RWPE1 (cell line): ENCODE measurements at places on chromosomes 5 and 9.

DNA sequence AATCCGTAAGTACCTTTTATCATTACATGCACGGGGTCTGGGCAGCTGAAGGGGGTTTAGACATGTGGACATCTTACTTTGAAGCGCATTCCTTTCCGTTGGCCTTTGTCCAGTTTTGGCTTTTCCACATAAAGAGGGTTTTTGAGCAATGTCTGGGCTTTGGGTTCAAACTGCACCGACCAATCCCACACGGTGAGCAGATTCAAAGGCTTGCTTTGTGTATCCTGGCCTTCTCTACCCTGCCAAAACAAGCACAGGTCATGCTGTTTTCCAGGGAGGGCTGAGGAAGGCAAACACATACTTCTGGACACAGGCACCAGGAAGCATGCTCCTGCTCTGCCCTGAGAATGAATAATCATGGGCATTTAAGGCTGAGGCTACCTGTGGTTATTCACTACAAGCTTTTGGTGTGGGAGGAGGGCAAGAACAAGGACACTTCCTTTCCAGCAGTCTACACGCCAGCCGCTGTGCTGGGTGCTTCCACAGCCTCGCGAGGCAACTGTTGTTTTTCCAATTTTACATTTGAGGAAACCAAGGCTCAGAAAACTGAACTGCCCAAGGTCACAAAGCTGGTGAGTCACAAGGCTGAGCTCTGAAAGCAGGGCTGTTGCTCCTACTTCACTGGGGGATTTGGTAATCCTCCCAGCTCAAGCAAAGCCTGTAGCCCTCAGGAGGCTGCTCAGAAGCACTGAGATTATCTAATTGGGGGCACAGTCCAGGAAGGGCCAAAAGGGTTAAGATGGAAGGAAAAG lies 59.8 kb upstream of the GOLPH3 start:
- DNase-seq = no peak

DNA sequence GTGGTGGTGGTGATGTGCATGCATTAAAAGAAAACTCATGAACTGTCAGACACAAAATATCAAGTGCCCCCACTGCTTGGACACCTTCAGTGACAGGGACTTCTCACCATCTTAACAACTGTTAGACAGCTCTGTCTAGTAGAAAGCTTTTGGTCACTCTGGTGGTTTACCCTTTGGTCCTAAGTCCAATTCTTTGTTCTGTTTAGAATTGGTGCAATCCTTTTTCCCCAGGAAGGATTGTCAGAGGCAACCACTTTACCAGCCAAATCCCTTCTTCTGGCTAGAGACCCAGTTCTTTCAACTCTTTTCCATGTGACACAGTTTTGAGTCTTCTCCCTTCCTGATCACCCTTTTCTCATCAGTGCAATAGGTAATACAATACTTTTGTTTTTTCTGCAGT lies 140.2 kb downstream of the SEC61B start:
- no peak for DNase-seq

GRCh38 chr9:96508227-96508940 lies 58.4 kb downstream of the HABP4 start:
- DNase-seq = no peak

DNA sequence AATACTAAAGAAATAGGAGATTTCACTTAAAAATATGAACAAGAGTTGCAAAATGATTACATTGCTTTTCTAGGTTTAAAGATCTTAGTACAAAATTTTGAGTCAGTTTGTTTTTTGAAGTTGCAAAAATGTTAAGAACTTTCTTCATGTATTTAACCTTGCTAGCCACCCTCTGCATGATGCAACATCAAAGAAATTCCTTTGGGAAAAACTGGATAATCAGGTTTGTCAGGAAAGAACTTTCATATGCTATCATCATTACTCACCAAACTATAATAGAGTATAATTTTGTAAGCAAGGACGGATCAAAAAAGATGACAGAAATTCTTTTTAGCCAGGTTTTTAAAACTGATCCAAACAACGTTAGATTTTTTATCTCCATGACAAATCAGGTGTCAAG lies 116.9 kb upstream of the MRPS30 start:
- DNase-seq = peak; percentile 79

DNA sequence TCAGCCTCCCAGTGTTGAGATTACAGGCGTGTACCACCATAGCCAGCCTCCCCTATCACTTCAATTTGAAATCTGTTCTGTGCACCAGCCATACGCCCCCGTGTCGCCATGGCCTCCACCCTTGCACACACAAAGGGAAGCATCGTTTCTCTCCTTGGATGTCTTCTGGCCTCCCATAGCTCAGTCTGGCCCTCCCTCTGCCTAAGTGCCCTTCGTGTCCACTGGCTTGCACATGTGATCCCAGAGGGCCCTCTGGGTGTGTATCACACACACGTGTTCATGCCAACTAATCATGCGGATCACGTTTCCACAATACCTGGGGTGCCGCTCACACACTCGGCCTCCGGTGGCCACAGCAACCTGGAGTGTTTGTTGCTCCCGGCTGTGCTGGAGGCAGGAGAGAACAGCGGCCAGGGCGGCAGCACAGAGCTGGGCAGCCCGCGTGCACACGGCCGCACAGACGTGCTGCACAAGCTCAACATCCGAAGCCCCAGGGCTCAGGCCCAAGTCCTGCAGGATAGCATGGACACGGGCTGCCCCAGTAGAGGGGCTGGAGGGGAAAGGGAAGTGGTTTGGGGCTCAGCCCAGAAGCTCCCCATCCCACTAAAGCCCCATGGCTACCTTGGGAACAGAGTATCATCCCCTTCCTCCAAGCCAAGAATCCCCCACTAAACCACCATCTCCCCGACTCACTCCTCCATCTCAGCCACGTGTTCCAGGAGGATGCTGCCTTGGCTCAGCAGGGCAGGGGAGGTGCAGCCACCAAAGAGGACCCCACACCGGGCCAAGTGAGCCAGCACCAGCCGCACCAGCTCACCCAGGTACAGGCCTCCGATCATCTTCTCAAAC lies 10.9 kb downstream of the HK3 start:
- DNase-seq = no peak

GRCh38 chr5:58969253-58969652 lies 386.4 kb downstream of the RAB3C start:
- DNase-seq = no peak

GRCh38 chr5:67677422-67677970 lies 480.9 kb upstream of the CD180 start:
- no peak for DNase-seq

DNA sequence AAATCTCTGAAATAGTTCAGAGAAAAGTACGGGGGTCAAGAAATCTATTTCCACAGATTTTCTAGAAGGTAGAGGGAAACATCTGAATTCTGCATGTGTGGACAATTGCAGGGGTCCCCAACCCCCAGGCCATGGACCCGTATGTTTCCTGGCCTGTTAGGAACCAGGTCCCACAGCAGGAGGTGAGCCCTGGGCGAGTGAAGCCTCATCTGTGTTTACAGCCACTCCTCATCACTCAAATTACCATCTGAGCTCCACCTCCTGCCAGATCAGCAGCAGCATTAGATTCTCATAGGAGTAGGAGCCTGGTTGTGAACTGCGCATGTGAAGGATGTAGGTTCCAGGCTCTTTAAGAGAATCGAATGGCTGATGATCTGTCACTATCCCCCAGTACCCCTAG lies 200.5 kb upstream of the EDIL3 start:
- DNase-seq = no peak

DNA sequence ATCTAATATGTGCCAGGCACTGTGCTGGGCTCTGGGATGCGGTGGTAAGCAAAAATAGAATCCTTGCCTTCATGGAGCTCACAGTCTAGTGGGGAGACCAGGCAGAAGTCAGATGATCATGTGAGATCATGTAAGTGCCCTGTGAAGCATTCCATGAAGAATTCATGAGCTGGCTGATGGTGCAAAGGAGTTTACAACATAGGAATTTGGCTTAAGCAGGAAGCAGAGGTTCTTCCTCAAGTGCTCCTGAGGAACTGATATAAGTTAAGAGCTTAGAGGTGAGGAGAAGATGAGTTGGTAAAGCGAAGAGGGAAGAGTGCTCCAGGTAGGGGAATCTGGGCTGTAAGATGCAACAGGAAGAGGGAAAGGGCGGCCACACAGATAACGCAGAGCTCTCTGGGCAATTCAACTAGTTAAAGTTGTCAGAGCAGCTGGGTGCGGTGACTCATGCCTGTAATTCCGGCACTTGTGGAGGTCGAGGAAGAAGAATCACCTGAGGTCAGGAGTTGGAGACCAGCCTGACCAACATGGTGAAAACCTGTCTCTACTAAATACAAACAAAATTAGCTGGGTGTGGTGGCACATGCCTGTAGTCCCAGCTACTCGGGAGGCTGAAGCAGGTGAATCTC lies 78.5 kb upstream of the SPATA31D4 start:
- DNase-seq = no peak

- no peak for DNase-seq
Measured at GRCh38 chr5:83919071-83920041, 198.7 kb upstream of the HAPLN1 start.

DNA sequence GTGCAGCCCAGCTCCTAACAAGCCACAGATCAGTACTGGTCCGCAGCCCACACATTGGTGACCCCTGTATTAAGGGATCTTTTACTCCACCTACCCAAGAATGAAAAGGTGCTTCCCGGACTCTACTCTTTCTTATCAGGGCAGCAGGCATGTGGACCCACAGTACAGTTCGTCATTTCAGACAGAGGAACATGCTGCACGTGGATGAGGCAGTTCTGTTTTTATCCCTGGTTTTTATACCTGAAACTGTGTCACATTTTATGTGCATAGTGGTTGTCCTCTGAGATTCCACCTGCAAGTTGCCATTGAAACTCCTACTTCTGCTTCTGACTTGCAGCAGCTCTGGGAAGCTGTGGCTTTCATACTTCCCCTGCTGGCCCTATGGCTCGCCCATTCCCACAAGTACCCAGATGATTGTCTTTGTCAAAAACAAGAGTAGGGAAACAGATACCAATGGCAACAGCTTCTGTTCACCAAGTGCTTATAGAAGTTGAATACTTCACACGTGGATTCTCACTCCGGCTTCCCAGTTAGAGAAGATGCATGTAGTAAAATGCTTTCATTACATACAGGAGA lies 208.0 kb downstream of the TRIO start:
- DNase-seq = no peak

DNA sequence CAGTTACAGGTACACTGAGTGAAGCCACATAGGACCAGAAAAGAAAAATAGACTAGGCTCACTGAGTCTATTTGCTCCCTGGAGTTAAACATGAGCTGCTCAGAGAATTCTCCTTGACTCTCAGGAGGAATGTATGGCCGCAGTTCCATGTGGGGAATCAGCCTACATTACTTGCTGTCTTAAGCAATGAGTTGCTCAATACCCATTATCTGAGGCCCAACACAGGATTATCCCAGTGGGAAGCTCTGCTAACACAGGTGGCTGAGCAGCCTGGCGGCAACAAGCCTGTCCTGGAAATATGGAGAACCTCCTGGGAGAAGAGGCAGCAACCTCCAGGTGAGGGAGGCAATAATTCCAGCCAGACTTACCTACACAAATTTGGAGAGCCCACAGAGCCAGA lies 177.5 kb upstream of the NREP start:
- DNase-seq = no peak

GRCh38 chr9:72596451-72597180 lies 75.2 kb downstream of the TMC1 start:
- no peak for DNase-seq

DNA sequence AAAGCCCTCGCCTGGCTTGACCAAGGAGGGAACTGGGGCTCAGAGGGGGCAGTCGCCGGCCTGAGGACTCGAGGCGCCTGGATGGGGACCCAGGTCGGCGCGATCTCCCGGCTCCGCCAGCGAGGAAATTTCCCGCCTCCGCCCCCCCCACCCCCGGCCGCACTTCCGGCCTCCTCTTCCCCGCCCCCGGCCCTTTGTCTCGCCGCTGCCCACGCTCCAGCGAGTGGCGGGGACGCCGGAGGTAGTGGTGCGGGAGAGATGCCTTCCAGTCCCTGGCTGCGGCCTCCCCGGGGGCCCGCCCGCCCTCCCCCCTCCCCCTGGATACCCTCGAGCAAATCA lies 448 bp upstream of the GPRIN1 start:
- DNase-seq = no peak

- no peak for DNase-seq
Measured at GRCh38 chr5:178995341-178995690, 196 bp upstream of the GRM6 start.

DNA sequence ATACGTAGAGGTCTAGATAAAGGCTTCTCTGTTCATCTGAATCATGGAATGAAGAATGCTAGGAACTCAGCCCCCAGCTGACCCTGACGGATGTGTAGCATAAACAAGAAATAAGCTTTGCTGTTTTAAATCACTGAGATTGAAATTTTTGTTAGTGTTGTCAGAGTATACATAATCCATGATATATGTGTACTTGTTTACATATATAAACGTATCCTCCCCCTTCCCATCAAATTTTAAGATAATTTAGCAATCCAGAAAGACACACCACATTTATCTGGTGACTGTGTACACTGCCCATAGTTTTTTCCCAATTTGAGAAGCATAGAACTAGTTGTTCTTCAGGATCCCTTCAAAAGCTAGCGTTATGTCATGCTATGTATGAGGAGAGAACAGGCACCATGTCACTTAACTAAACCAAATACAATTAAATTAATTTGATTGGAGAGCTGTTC lies 80.8 kb upstream of the OSMR start:
- DNase-seq = no peak

DNA sequence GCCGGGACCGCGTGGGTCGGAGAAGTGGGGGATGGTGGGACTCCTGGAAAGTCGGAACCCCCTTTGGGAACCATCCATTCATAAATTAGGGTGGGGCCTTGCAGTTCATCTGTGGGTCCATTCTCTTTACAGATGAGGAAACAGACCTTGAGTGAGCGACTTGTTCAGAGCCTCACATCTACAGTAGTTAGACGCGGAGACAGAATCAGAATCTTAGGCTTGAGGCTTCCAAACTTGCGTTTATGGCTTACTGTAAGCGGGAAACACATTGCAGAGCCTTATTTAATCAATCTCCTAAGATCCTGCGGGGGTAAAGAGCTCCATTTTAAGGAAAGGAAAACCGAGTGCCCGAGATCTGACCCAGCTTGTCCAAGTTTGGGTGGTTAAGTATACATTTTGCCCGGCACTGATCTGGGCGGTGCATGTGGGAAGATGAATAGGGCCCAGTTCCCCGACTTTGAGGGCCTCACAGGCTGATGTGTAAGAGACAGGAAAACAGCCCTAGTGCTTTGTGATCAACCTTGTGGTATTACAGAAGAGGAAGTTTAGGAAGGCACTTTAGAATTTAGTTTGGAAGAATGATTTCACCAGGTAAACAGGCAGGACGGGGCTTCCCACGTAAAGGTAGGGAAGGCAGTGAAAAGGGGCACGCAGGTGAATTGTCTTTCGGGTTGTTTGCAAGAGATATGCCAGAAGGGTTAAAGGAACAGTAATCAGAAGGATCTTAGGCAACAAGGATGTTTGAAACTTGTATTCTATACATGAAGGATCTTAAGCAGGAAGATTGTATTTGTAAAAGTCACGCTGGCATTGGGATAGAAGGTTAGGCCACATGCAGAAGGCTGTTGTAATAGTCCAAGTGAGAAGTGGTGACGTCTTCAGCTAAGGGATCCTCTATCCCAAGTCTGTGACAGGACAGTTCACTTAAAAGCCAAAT lies 744 bp downstream of the TARS1 start:
- DNase-seq = peak; percentile 67

DNA sequence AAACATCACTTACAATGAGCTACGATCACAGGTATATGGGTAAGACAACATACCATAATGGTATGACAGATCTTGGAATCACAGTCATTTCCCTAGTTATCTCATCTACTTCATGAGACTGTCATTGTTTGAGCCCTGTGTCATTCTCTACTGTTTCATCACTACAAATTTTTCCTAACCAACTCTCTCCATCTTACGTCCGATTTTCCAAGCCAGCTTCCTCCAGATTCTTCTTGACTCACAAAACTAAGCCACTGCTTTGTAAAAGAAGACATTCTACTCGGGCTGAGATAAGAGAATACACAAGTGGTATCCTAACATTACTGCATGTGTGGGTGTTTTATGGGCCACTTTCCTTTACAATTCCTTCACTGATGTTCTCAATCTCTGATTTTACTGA lies 49.6 kb downstream of the SERINC5 start:
- DNase-seq = no peak
